ENCODE measurements at places on chromosomes 13 and 19. TPM values are rescaled to one million over a fixed set of nuclear protein-coding genes. Genes with fewer than 3 reads are reported as not detected.

GRCh38 chr13:112744168-112745021, 54.6 kb downstream of the ATP11A start:
- no peak for DNase-seq

DNA sequence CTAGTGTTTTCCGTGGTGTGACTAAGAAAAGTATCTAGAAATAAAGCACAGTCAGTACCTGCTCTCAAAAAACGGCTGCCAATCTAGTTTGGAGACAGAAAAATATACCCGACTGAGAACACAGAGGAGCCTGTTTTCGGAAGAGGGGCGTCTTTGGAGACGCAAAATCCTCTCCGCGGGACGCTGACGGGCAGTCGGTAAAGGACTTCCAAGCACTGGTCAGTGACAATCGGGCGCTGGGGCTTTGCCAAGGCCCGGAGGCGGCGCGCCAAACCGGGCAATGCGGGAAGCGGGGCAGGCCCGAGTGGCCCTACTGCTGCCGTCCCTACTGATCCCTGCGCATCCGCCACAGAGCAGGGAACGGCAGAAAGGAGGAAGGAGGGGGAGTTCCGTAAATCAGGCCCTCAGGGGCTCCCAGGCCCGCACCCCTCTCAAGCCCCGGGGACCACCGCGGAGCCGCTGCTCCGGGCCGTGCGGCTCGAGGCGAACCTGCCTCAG, 588 bp upstream of the DPY19L3 start:
- DNase-seq, result peak; percentile 76

GRCh38 chr13:25330541-25330940, 29.1 kb downstream of the NUP58 start:
- DNase-seq, result no peak

GRCh38 chr13:32199168-32199567, 116.0 kb downstream of the ZAR1L start:
- no peak for DNase-seq

GRCh38 chr13:75635828-75636435, at the start of gene LMO7:
TSS of gene LMO7 (plus strand) at chr13:75636330. CDS start at chr13:75636658, 328 bp downstream.
- no peak for DNase-seq

DNA sequence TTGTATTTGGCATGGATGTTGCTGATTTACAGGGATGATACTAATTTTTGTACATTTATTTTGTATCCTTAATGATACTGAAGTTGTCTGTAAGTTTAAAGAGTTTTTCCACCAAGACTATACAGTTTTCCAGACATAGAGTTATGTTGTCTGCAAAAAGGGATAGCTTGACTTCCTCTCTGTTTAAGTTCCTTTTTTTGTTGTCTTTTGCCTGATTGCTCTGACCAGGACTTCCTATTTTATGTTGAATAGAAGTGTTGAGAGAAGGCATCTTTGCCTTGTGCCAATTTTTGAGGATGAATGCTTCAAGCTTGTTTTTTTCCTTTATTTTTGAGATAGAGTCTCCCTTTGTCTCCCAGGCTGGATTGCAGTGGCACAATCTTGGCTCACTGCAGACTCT, 36.8 kb upstream of the ZNF681 start:
- DNase-seq, result no peak

Gene ATP12A
- total RNA-seq, result 0.39 TPM

Gene TDRD12
- total RNA-seq, result 0.40 TPM

- no peak for DNase-seq
Observed at GRCh38 chr19:1873524-1874473, 10.4 kb upstream of the KLF16 start.

GRCh38 chr19:48418317-48419064, 25.0 kb downstream of the GRIN2D start:
- no peak for DNase-seq

DNA sequence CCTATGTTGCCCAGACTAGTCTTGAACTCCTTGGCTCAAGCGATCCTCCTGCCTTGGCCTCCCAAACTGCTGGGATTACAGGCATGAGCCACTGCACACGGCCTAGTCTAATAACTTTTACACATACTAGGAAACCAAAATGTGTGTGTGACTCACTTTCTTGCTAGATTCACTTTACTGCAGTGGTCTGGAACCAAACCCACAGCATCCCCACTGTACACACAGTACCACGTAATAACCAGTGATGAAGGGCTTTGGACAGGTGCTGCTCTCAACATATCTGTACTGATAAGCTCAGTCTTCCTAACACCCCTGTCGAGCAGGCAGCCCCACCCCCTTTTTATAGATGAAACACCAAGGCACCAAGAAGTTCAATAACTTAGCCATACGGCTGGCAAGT, 5.1 kb downstream of the DNMT1 start:
- DNase-seq, result no peak

Gene C2CD4C
- total RNA-seq, result 9.4 TPM

GRCh38 chr13:93789058-93789457, 562.5 kb downstream of the GPC6 start:
- DNase-seq, result no peak

DNA sequence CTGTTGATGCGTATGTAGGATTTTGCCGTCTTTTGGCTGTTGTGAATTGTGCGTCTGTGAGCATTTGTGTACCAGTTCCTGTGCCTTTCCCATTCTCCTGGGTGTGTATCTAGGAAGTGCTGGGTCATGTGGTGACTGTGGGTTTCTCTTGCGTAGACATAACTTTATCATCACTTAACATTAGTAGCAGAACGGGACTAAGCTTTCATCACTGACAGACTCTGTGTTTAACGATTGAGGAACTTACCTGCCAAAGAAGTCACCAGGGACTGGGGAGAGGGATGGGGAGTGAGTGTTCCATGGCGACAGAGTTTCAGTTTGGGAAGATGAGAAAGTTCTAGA, 15.0 kb downstream of the FZR1 start:
- DNase-seq, result no peak

Gene ZNF578
- total RNA-seq, result 15.5 TPM

DNA sequence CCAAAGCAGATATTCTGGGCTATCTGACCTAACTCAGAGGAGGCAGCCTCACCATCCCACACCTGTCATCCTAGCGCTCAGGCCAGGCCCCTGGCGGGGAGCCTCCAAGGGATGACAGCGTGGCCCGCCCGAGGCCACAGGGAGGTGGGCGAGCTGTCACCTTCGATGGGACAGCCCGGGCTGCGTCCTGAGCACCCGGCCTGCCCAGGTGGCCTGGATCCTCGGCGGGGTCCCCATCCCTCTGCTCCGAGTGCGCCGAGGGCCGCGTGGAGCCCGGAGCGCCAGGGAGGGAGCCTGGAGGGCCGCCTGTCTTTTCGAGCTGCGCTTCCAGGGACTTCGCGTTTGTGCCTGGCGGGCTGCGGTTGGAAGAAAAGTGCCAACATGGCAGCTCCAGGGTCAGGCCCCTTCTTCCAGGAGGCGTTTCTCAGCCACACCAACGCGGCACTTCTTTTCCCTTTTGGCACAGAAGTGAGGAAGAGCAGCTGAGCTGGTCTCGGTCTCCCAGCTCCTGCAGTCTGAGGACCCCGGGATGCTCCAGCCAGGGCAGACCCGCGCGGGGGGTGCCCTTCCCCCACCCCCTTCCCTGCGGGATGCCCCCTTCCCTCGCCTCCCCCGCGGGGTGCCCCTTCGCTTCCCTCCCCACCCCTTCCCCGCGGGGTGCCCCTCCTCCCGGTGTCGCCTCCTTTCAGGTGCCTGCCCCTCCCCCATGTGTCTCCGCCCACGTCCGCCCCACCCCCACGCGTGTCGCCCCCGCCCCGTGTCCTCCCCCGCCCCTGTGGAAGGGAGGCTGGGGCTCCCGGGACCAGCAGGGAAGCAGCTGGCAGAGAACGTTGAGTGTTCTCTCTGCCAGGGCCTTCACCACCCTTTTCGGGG, 42.3 kb downstream of the GJA3 start:
- DNase-seq, result no peak

- no peak for DNase-seq
Observed at GRCh38 chr19:2629491-2630351, 72.8 kb downstream of the GNG7 start.

DNA sequence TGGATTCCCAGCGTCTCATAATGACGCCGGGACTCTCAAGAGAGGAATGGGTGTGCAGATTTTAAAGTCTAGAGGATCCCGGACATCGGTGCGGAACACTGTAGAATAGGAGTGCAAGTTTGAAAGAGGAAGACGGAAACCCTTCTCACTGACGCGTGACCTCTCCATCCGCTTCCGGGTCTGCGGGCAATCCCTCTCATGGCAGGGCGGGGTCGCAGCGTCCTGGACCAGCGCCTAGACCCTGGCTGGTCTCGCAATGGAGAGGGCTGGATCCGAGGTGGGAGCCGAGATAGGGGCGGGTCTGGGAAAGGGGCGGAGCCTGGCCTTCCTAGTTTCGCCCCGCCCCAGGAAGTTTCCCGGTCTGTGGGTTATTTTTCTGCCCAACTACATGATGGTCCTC, 4.6 kb upstream of the ZNF845 start:
- DNase-seq, result peak; percentile 22

GRCh38 chr19:17681505-17682125, 6.5 kb downstream of the UNC13A start:
- no peak for DNase-seq
